ENCODE measurements at places on chromosomes 12 and 14.

DNA sequence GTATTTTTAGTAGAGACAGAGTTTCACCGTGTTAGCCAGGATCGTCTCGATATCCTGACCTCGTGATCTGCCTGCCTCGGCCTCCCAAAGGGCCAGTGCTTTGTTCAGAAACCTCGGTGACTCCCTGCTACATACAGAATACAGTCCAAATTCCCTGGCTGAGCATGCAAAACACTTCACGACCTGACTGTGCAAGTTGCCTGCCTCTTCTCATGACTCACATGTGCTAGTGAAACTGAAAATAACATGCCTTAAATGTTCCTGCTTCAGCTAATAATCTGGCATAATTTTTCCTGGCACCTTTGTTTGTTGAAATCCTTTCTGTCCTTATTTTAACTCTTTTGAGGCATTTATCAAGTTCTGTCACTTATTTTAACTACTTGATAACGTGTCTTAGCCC, 8.2 kb downstream of the DMAC2L start:
- peak; percentile 40 for DNase-seq

DNA sequence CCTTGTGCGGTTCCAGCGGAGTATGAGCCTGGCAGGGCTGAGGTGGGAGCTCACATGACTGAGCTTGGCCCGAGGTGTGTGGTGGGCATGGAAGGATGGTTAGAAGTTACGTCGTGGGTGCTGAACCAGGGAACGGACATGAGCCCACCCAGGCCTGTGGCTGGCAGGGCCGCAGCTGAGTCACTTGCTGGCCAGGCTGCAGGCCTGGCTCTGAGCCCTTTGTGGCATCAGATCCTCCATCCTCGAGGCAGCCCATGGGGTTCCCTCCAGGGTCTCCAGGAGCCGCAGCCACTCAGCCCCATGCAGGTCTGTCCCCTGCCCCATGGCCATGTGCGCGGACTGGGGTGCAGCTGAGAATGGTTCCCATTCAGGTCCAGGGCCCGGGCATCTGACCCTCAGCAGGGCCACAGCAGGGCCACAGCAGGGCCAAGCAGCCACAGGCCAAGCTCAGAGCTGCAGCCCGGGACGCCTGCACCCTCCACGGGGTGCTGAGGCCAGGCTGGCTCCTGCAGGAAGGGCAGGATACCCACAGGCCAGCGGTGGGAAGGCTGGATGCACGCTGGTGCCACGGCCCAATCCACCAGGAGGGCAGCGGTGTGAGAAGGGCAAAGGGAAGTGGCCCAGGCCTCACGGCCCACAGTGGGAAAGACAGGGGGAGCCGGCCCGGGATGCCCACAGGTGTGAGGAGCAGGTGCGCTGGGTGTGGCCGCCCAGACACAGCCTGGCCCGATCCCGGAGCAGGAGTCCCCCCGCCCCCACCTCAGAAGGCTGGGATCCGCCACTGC, 26.3 kb upstream of the ULK1 start:
- DNase-seq, result no peak

GRCh38 chr14:103209054-103209453, 85.8 kb downstream of the TNFAIP2 start:
- no peak for DNase-seq

DNA sequence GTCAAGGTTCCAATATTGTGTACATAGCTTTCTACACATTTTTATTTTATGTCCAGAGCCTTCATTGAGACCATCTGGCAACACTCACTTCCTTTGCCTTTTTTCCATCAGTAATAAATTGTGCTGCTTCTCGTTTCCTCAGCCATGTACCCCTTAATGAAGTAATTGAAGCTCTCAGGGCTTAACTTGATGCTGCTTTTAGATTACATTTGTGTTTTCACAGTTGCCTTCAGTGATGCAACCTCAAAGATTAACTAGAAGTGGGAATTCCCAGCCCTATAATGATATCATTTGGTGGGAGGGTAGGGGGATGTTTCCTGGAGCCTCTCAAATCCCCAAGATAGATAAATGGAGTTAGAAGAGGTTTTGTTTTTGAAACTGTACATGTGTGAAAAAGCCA, 80.2 kb upstream of the KRR1 start:
- DNase-seq, result no peak

DNA sequence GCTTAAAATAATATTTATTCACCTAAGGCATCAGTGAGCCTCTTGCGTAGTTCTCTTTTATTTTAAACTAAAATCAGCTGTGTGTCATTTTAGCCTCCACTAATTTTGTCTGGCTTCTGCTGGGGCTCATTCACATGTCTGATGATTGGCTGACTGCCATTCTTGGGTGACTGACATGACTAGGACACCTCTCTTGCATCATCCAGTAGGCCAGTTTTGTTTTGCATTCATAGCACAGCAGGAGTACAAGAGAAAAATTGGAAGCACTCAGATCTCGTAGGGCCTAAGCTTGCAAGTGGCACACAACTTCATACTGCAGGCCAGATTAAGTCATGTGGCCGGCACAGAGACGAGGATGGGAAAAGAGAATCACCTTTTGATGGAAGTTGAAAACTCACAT, 1226.5 kb downstream of the GALC start:
- DNase-seq, result no peak

Data from activated CD4-positive, alpha-beta T cell treated with anti-CD3 and anti-CD28 coated beads, Interleukin-2, Interleukin-6, amounts not matched to agents 100 ng/mL and 50 ng/mL, durations not matched to agents 16 hours and 8 hours (primary cell).